Activated CD8-positive, alpha-beta memory T cell treated with anti-CD3 and anti-CD28 coated beads, Interleukin-2, amount 50 U/mL, for 48 hours (primary cell): ENCODE measurements at places on chromosomes 1 and 21.
A peak's percentile ranks its signal among the peaks of the same experiment; 100 is the strongest.

DNA sequence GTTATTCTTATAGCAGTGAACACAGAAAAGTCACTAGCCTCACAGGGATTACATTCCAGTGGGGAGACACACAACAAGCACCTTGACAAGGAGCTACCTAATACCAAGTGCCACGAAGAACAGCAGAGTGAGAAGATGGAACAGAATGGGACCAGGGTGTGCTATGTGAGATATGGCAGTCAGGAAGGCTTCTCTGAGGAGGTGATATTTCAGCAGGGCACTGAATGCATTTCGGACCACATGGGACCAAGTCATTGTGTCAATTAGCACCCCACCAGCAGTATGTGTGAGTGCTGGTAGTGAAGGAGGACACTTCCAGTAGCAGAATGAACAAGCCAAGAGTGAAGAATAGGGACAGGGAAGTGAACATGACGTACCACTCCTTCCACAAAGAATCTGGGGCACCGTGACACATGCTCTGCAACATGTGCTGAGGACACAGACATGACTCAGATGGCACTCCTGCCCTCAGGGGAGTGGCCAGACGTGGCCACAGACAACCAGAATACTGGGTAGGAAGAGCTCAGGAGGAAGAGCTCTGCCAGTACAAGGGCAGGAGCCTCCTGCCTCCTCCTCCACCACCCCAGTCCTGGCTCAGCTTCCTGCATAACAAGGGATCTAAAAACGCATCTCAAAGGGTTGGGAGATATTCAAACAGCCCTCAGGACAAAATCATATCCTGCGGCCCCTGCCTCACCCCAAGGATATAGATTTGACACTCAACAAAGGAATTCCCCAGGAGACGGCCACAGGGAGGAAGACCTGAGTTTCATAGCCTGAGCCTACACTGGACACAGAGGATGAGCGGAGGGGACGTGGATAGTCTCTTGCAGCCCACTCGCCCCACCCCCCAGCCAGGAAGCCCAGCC, 102.5 kb downstream of the TRABD2B start:
- DNase-seq: no peak

DNA sequence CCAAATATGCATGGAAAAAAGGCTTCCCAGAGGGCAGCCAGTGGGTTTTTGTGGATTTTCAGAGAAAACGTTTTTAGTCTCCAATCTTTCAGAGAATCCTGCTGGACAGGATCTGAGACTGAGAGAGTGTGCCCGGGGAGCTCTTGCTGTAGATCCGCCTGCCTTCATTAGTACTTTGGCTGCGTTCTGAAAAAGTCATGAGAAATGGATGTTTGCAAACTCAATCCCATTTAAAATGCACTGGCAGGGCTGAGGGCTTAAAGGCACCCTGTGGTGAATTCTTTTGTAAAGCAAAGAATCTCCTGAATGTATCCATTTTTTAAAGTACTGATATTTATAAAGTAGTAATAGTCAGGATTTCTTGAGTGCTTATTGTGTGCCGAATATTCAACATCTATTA, 22.2 kb downstream of the FOXD2 start:
- DNase-seq: no peak

DNA sequence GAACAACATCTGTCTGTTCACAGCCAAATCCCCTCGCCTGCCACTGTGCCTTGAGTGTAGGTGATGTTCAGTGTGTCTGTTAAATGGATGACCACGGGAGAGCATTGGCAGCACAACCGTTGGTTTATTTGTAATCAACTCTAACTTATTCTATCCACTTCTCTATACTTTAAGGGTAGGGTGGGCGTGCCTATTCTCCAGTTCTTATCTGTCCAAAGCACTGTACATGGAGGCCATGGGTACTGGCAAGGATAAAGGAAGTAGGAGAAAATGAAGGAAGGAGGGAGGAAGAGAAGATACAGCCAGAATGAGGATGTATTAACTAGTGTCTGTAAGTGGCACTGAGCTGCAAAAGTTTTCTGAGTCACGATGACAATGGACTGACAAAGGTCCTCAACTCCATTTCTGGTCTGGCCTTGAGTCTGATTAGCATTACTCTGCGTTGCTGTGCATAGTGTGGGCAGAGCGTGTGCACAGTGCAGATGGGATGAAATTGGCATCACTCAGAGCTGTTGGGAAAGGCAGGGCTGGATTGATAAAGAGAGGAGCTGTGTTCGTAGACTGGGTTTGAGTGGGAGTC, 7.1 kb downstream of the RHOU start:
- no peak for DNase-seq

- DNase-seq: no peak
These were observed 178.4 kb downstream of the GRIK3 start for GRCh38 chr1:36855699-36856494.

DNA sequence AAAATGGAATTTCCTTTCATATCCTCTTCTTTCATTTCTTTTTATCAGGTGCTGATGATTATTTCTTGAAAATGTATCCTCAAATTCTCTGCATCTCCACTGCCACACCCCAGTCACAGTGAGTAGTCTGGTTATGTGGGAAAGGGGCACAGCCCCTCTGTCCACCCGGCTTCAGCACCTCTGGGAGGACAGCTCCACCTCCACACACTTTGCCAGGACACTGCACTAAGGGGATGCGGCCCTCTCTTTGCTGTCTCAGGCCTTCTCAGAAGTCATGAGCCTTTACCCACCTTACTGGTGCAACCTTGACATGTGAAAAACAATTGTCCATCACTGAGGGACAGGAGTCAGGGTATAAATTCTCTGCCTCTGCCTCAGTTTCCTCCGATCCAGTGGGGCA, 433.1 kb downstream of the PCP4 start:
- DNase-seq: no peak

GRCh38 chr1:209989525-209989924, 51.5 kb downstream of the SYT14 start:
- no peak for DNase-seq

- peak; percentile 63 for DNase-seq
These were observed 64.0 kb downstream of the CD46 start for GRCh38 chr1:207815913-207816291.

DNA sequence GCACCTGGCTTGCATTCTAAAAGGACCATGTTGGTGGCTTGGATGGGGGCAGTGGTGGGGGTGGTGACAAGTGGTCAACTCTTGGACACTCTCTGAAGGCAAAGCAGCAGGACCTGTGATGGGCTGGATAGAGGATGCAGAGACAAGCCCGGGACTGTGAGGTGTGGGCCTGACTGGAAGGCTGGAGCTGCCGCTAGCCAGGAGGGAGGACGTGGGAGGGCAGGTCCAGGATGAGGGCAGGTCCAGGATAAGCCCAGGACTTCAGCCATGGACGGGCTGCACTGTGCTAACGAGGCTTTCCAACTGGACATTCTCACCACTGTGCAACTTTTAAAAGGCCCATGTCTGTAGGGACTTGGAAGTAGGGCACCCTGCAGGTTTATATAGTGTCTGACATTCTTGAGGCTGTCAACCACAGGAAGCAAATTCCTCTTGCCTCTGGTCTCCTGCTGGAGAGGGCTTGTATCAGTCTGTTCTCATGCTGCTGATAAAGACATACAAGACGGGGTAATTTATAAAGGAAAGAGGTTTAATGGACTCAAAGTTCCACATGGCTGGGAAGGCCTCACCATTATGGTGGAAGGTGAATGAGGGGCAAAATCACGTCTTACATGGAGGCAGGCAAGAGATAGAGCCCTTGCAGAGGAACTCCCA, 8.3 kb upstream of the C1orf167 start:
- DNase-seq: no peak

DNA sequence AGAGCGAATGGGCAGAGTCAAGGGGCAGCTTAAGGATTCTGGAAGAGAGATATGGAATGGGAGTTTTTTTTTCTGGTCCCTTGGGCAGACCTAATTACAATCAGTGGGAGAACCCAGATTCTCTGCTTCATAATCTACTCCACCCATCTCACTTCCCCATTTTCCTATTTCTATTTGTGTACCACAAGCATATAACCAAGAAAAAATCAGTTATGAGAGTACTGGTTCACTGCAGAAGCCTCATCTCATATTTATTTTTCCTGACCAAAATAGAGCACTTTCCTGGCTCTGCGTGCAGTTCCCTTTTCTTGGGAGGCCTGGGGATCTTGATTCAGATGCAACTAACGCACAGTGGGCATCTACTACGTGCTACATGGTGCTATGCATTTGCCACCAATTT, 82.2 kb upstream of the SLFNL1 start:
- no peak for DNase-seq

- DNase-seq: no peak
These were observed 125.2 kb upstream of the GALNT2 start for GRCh38 chr1:229941831-229942230.

DNA sequence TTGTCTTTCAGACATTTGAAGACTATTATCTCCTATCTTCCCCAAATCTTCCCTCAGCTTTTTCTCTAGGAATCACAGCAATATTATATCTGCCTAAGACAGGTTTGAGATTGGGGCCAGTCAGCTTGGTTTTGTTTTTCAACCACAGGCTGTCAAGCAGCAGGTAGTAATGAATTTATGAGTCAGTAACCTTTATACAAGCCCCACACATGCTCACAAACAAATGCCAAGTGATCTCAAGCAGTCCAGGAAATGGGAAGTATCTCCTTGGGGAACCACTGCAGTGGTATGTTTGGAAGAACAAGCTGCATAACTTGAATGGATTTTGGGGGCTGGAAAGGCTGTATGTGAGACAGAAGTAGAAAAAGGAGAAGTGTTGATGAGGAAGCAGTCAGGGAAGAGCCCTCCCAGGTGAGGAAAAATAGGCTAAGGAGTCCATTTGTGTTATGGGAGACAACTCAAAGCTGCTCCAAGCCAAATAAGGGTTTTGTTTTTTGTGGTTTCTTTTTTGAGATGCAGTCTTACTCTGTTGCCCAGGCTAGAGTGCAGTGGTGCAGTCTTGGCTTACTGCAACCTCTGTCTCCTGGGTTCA, 2.1 kb downstream of the DHDDS start:
- no peak for DNase-seq

DNA sequence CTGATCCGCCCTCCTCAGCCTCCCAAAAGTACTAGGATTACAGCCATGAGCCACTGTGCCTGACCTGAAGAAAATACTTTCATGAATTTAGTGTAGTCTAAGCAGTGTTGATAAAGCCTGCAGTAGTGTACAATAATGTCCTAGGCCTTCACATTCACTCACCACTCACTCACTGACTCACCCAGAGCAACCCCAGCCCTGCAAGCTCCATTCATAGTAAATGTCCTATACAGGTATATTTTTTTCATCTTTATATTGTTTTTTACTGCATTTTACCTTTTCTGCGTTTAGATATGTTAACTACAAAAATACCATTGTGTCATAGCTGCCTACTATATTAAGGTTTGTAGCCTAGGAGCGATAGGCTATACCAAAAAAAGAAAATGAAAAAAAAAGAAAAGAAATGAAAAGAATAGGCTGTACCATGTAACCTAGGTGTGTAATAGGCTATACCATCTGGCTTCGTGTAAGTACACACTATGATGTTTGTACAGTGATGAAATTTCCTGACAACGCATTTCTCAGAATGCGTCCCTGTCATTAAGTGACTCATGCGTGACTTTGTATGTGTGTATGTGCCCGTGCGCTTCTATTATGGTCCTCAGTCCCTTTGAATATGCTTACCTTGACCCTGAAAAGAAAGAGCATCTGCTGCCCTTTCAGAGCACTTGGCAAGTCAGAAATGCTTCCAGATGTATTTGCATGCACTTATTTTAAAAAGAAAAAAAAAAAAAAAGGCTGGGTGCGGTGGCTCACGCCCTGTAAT, 9.2 kb upstream of the SLAMF8 start:
- no peak for DNase-seq

GRCh38 chr1:11789126-11790067, 16.4 kb downstream of the MTHFR start:
- DNase-seq: no peak
